Stimulated activated CD8-positive, alpha-beta memory T cell treated with anti-CD3 and anti-CD28 coated beads, Interleukin-4, amount 100 ng/mL, for 4 hours (primary cell): ENCODE measurements at places on chromosomes 4 and X.

- no peak for DNase-seq
Observed at GRCh38 chr4:124343661-124344171, 368.8 kb downstream of the ANKRD50 start.

DNA sequence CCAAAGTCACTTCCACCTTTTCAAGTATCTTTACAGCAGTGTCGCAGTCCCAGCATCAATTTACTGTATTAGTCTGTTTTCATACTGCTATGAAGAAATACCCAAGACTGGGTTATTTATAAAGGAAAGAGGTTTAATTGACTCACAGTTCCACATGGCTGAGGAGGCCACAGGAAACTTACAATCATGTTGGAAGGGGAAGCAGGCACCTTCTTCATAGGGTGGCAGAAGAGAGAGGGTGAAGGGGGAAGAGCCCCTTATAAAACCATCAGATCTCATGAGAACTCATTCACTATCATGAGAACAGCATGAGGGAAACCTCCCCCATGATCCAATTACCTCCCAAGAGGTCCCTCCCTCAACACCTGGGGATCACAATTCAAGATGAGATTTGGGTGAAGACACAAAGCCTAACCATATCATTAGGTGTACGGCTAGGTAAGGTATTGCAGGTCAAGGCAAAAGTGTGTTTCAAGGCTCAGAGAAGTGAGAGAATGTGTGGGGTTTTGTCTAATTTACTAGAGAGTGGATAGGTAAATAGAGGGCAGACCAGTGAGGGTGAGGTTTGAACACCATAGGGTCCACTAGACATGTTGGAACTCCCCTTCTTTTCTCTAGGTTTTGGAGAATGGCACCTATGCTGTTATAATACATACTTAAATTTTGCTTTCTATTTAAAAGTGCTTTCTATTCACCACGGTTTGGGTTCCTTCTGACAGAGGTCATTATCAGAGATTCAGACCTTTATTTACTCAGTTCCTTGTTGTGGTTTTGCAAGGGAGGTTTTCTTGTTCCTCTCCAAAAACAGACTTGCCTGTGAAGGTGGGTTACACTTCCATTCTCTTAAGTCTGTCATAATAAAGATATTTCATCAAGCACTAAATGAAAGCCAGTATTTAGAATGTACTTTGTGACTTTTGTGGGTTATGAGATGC, 186.6 kb downstream of the CPEB2 start:
- DNase-seq, result no peak

GRCh38 chr4:136056748-136057147, 1475.5 kb downstream of the PCDH18 start:
- DNase-seq, result no peak

DNA sequence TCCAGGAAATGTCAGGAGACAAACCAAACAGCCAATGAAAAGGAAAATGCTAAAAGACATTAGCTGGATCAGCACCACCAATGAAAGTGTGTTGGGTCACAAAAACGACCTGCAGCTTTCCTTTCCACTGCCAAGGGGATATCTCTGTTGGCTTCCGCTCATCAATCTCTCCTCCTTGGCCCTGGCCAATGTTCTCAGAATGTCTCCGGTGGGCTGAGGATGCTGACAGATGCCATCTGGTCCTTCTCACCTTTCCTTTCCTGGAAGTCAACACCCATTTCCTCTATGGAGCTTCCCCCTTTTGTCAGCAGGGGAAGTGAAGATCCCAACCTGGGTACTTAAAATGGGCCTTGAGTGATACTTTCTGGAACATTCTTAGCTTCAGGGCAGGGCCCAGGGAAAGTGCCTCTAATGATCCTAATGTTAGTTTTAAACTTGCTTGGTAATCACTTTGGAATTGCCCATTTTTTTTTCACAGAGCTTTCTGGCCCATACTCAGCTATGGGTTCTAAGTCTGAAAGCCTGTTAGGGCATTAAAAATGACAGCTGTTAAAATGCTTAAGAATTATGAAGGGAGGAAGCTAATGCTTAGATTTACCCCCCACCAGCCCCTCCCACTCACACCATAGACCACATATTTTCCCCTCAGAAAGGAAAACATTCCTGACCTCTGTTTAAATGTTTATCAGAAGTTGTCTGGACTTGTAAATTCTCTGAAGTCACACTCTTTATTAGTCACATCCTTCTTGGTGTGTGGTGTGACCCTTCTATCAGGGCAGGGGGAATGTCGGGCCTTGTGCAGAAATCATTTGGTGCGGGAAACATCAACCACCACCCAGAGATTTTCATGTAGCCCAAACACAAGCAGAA, 29.2 kb downstream of the IGFBP7 start:
- DNase-seq, result no peak

- DNase-seq, result no peak
Observed at GRCh38 chr4:137740141-137740540, 207.8 kb upstream of the PCDH18 start.

GRCh38 chr4:132651196-132651595, 497.9 kb upstream of the PCDH10 start:
- no peak for DNase-seq

DNA sequence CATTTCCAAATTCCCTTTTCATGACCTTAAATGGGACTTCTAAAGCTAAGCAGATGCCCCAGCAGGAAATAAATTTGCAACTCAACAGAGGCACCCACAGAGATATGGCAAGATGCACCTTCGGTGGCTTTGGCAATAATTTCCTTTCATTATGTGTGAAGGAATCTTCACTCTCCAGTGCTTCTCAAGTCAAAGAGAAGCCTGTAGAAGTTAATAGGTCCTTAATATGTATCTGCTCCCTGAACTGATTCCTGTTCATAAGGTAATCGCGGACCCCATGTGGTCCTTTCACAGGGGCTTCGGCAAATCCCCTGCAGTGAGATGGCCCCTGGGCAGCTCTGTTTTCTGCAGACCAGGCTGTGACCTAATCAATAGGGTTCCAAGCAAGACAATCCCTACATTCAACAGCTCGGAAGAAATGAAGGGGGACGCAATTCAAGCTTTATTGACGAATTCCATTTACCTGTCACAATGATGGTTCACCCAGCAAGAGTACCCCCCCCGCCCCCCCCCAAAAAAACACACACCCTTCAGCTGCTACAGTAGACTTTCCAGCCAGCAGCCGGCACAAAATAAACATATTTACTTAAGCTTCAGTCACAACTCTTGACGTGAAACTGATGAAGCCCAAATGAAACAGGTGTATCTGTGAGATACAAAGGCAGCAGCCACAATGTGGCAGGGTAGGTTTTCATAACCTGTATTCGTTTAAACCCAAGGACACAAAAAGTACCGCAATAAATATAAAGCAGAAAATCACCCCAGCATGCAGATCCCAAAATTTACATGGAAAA, 35.3 kb downstream of the FAT1 start:
- no peak for DNase-seq

- no peak for DNase-seq
Observed at GRCh38 chr4:125353131-125353530, 38.4 kb downstream of the FAT4 start.

GRCh38 chrX:104419211-104419610, 146.8 kb upstream of the IL1RAPL2 start:
- DNase-seq, result no peak

DNA sequence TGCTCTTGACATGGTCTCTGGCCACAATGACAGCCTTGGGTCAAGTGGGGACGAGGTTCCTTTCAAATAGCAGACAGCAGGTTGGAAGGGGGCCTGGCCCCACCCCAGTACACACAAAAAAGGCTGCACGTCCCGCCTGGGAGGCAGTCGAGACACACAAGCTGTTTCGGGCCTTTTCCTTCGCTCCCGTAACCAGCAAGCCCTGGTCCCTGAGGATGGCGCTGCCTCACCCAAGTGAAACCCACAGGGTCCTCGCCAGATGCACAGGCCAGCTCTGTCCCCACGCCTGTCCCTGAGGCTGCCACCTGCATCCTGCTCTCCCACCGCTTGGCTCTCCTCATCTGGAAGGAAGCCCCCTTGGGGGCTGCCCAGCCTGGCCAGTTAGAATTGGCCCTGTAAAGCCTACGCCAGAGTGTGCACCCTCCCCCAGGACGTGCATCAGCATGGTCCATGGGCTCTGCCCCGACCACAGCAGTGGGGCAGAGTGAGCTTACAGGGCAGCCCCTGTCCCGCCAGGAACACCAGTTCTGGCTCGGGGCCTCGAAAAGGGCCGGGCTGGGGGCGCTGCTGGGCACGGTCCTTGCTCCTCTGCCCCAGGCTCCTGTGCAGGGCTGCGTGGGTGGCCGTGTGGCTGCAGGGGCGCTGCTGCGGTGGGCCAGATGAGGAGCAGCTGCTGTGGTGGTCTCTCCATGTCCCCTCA, 2.0 kb downstream of the CPLX1 start:
- no peak for DNase-seq

- DNase-seq, result no peak
Observed at GRCh38 chr4:148238086-148238485, 204.1 kb downstream of the NR3C2 start.

DNA sequence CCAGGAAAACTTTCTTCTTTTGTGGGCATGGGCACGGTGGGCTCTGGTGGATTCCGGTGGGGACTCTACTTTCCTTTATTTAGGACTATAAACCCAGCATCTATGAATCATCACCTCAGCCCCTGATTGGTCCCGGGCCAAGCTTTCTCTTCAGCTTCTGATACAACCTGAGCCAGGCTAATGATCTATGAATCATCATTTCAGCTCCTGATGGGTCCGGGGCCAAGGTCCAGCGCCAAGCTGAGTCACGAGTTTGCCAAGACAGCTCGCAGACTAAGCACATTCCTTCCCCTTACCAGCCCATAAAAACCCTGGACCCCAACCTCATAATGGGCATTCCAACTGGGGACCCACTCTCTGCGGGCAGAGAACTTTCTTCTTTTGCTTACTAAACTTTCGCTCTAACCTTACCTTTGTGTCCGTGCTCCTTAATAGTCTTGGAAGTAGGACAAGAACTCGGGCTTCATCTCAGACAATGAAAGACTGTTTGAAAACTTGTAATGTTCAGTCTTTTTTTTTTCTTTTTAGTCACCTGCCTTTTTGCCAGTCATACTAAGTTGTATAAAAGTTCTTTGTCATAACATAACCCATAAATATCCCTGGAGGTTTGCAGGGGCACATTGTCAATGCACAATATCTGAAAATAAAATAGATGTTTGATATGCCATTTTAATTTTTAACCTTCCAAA, 904.9 kb upstream of the EPHA5 start:
- no peak for DNase-seq
